ENCODE measurements at places on chromosomes 6 and 20.

- DNase-seq, result no peak
These were observed 46.6 kb upstream of the SLC9A8 start for GRCh38 chr20:49765846-49766541.

DNA sequence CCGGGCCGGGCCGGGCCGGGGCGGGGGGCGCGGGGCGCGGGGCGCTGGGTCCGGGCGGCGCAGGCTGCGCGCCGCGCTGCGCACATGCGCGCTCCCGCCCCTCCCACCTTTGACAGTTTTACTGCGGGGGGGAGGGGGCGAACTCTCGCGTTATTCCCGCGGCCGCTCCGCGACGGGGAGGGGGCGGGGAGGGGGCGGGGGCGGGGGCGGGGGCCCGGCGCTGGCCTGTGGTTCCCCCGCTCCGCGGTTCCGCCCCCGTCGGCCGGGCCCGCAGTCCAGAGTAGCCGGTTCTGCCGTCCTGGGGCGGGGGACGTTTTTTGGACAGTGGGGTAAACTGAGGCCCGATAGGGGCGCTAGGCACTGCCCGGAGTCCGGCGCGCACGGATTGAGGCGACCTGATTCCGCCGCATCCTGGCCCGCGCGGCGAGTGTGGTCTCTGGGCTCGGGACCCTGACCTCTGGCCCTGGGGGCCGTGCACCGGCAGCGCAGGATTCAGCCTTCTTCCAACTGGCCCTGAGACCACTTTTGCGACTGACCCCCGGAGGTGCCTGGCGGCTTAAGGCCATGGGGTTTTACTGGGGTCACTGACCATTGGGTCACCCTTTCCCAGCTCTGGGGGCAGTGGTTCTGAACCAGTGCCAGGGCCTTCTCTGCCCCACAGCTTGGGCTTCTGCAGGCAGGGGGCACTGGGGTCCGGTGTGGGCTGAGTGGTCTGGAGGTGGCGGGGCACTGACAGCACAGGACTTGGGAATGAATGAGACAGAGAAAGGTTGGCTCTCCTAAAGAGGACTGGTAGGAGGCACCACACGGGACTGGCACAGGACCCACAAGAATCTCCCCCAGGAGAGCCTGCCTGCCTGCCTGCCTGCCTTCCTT, at the start of gene ZNF512B:
ZNF512B (minus strand) TSS at position 93 of the 876 bp plus-strand sequence. CDS start 1,980 bp downstream, outside the sequence.
- DNase-seq, result peak; percentile 42

DNA sequence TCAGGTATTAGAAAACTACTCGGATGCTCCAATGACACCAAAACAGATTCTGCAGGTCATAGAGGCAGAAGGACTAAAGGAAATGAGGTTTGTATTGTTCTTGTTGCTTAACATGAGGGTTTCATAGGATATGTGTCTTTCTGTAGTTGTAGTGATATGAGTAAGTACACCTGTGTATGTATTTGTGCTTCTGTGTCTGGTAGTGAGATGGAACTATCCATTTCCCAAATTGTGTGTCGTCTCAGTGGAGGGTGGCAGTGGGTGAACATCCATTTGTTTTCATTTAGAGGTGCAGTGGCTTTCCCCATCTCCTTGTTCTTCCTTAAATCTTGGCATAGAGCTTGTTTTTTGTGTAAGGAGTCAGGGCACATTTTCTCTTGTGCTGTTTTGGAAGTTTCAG, 8.2 kb downstream of the ASXL1 start:
- no peak for DNase-seq

GRCh38 chr20:8073024-8073832, 53.7 kb upstream of the TMX4 start:
- no peak for DNase-seq

DNA sequence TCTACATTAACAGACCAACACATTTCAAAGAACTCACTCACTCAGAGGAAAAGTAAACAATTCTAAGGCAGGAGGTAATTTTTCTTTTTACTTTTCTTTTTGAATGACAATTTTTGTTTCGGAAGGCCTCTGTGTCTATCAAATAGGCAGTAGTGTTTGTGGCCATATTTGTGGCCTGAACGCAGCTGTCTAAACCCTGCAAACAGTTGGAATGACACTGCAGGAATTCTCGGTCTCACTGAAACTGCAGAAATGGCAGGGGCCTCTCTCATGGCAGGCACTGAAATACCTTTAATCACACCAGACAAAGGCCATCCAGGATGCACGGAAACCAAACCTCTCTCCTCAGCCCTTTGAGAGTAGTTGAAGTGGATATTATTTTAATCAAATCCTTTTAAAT, 30.4 kb downstream of the FYN start:
- no peak for DNase-seq

- DNase-seq, result no peak
These were observed 61.0 kb downstream of the CRYBG1 start for GRCh38 chr6:106421496-106421895.

- DNase-seq, result no peak
These were observed 113.7 kb downstream of the TRIM27 start for GRCh38 chr6:28809947-28810658.

DNA sequence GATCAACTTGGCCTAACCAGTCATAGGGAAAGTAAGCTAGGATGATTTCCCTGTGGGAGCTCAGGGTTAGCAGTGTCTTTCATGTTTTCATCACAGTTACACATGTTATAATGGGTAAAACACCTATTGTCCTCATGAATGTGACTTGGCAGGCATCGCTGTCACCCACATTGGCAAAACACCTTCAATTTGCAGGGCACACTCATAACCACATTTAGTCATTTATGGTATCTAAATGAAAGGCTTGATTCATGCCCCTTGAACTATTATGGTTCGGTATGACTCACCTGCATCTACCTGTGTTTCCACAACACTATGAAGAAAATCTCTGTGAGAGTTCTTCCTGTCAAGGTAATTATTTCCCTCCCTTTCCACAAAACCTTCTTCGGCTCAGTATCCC, 49.2 kb downstream of the FRK start:
- no peak for DNase-seq

DNA sequence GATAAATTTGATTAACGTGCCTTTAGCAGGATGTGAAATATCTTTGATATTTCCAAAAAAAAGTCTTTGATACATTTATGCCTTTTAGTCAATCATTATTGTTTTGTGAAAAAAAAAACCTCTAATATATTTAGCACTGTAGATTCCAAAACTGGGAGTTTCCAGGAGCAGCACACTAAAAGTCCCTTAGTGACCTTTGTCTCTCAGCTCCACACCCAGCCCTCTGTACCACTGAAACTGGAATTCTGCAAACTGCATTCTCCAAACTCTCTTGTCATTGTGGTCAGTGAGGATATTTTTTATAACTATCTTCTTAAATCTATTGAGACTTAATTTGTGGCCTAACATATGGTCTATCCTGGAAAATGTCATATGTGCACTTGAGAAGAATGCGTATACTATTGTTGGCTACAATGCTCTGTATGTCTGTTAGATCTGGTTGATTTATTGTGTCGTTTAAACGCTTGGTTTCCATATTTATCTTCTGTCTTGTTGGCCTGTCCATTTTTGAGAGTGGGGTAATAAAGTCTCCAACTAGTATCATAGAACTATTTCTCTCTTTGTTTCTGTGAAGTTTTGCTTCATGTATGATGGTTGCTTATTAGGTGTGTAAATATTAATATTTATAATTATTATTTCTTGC, 73.2 kb upstream of the CNKSR3 start:
- no peak for DNase-seq

DNA sequence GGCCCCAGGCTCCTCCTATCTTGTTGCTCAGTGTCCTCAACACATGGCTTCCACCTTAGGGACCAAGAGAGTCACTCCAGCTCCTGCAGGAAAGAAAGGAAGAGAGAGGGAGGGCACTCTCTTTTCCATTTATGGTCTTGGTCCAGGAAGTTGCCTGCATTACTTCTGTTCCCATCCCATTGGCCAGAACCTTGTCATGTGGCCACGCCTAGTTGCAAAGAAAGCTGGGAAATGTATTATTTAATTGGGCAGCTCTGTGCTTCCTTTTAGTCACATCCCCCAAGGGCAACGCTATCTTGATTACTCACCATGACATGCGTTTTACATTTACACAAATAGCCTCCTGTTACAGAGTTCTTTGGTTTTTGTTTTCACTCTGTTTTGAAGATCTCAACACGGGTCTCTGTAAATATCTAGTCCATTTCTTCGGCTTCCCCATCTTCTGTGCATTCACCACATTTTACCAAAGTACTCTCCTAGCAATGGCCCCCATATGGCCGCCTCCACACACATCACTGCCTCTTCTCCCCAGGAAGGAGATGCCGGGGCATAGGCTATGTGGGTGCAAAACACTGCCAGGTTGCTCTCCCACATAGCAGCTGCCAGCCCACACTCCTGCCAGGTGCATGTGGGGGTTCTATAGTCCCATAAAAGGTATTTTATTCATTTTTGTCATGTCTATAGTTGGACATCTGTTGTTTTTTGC, 35.7 kb upstream of the ZMYND8 start:
- no peak for DNase-seq

GRCh38 chr6:21354805-21355238, 238.7 kb upstream of the SOX4 start:
- no peak for DNase-seq

DNA sequence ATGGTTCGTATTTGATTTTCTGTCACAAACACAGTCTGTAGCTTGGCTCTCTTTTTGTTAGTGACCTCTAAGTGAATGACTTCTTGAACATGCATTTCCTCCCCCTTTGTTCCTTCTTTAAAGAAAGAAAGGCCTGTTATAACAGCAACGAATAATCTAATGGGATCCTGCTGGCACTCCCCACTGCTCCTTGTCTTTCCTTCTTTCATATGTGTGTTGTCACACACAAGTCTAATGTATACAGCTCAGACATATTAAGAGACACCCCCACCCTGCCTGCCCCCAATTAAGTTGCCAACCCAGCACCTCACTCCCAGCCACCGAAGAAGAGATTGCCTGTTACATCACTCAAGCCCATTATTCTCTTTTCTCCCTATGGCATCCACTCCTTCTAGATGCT, 4.9 kb upstream of the SAMD5 start:
- DNase-seq, result no peak

- no peak for DNase-seq
These were observed 136.2 kb downstream of the GMPR start for GRCh38 chr6:16374461-16375200.

DNA sequence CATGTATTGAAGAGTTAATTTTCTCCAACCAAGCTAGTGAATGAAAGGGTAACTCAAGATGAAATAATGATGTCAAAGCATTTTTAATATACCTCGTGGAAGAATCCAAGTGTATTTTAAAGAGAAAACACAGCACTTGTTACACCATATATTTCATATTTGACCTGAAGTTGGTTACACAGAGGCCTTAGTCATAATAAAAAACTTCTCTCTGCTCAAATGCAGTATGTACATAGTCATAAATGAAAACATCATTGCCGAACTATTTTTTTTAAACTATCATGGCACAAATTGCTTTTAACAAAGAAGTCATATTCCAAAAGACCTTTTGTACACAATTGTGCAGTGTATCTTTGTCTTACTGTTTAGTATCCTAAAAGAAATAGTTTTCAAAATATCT, 43.0 kb downstream of the BACH2 start:
- DNase-seq, result no peak

DNA sequence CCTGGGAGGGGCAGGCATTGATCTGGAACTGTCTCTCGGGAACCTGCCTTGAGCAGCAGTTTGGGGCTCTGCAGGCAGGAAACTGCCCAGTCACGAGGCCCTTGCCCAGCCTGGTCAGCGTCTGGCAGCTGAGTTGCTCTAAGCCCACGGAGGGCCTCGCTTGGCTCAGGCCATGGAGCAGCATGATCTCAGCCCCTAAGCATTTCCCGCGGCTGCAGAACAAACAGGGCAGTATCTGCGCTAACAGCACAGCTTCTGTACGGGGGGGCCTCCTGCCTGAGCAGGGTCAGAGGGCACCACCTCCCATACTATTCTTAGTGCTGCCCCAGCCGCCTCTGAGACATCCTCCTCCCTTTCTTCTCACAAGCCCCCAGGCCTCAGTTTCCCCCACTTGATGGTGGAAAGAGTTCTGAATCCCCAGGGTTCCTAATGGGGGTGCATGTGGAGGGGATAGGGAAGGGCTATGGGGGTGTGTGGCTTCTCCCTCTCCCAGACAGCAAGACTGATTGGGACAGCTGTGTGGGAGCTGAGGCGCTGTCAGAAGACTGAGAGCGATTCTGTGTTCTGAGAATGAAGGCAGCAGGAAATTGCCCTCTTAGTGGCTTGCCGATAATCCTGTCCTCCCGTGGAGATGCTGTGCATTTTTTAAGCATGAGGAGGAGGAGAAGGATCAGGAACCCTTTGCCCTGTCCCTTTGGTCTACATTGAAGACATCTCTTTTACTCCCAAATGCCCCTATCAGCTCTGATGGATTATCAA, 46.4 kb downstream of the MOCS1 start:
- DNase-seq, result no peak

DNA sequence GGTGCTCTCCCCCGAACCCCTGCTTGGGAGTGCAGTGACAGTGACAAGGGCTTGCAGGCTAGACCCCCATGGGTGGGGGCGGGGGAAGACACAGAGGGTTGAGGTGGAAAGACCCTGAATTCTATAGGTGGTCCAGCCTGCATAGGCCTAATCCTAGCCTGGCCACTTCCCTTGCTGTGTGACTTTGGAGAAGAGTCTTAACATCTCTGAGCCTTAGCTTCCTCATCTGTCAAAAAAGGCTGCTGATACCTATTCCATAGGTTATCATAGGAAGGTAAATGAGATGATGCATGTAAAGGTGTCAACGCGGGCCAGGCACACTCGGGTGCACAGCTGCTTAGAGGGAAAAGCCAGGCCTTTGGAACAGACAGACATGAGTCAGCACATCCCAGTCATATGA, 15.8 kb downstream of the BPIFB4 start:
- no peak for DNase-seq

- DNase-seq, result no peak
These were observed 84.5 kb downstream of the PLCB1 start for GRCh38 chr20:8216375-8217200.

- DNase-seq, result no peak
These were observed 137.9 kb downstream of the MAFB start for GRCh38 chr20:40551125-40551530.

GRCh38 chr6:6293317-6293716, 27.1 kb downstream of the F13A1 start:
- no peak for DNase-seq

DNA sequence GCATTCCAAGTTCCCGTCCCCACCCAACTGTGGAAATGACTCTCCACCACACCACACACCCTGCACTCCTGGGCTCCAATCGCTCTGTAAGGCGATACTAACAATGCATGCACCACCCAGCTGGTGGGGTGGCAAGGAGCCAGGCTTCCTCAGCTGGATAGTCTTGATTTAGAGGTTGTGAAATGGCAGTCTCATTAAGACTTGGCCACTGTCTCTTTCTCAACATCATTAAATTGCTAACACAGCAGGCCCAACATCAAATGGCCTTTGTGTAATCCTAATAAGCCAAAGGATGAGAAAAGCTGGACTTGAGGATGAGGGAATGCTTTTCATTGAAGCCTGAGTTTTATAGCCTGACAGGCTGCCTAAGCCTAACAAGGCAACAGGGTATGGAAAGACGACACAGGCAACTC, 223.7 kb downstream of the GMDS start:
- DNase-seq, result no peak

DNA sequence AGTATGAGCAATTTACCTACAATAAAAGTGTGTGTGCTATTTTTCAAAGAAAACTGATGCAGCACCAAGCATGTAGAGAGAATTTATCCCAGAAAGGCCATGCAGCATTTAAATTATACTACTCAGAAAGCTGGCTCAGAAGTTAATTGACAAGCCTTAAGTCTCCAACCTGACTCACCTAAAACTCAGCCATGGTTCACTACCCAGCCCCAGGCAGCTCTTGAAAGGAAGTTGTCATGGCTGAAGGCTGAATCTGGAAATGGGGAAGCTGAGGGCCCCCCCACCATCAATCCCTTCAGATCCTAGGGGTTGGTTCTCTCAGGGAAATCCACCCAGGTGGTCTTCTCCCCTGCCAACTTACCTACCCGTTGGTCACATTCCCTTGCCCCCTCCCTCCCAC, 19.7 kb downstream of the PPIL6 start:
- no peak for DNase-seq

Measured in activated T-helper 1 cell treated with anti-CD3 and anti-CD28 coated beads, Interleukin-2, amount 50 U/mL, for 16 hours (primary cell).